ENCODE measurements at places on chromosomes 5 and 9.

GRCh38 chr5:53940921-53941320, 369.5 kb downstream of the ARL15 start:
- no peak for DNase-seq

GRCh38 chr5:124195411-124195810, 551.0 kb downstream of the ZNF608 start:
- no peak for DNase-seq

- no peak for DNase-seq
Observed at GRCh38 chr5:141641634-141642267, 5.0 kb downstream of the RELL2 start.

GRCh38 chr5:57470339-57470738, 12.3 kb downstream of the ACTBL2 start:
- no peak for DNase-seq

All from stimulated activated CD8-positive, alpha-beta memory T cell treated with anti-CD3 and anti-CD28 coated beads, Interleukin-4, amount 100 ng/mL, for 4 hours (primary cell).